Urinary bladder (tissue), 4 donors: ENCODE measurements at places on chromosomes 3 and 15.

DNA sequence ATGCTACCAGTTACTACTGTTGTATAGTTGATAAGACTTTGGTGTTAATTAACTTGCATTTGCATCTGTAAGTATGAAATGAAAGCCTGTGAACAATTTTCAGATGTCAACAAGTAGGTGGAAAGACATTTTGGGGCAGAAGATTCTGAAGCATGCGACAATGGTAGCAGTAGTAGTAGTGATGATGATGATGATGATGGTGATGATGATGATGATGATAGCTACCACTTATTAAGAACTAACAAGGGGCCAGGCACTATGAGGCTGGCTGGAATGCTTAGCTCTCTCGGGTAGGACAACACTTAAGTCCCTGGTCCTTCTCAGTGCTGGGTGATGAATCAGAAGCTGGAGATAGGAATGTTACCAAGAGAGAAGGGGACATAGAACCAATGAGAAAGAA is 333.4 kb upstream of the IL12A start:
- no peak for DNase-seq

DNA sequence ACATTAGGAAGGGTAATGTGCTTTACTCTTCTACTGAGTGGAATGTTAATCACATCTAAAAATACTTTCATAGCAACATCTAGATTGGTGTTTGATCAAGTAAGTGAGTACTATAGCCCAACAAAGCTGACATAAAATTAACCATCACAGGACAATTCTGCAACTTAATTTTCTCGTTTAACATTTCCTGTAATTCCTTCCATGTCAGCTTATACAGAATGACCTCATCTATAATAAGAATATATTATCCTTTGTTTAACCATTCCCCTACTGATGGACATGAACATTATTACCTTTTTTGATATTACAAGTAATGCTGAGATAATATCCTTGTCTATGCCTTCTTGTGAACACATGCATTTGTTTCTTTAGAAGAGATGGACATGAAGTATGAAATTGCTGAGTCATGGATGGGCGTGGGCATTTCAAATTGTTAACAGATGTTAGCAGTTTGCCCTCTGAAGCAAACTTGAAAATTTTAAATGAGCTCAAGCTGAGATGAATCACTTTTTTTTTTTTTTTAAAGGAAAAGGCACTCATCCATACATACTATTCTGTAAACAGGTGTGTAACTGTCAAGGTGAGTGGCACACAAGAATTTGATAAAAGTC is 85.1 kb downstream of the OXNAD1 start:
- no peak for DNase-seq

DNA sequence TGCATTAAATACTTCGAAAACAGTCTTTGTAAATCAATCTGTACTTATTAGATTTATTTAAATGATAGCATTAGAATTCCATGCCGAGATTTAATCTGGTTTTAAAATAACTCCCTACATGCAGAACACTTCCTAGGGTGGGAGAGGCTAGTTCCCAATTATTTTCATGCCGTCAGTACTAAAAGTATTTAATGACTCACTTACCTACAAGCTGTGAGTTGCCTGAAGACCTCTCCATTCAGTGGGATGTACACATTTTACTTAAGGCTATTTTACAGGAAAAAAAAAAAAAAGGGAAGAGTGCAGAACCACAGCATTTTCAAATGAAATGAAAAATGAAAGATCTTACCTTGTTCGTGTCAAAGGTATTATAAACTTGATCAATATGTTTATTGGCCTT is 469 bp downstream of the GUCA1C start:
- DNase-seq, result no peak

DNA sequence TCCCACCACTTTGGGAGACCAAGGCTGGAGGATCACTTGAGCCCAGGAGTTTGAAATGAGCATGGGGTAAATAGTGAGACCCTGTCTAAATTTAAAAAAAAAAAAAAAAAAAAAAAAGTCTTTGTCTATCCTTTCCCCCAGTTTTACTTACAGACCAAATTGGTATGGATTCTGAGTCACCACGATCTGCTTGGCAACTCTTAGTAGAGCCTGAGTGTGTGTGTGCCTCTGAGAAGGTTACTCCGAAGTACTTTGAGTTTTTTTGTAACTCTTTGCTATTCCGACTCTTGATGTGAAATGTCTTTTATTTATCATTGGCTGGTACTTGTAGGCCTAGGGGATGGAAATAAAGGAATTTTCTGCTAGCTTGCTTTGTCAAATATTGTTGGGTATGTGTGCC is 63.3 kb downstream of the RBM6 start:
- no peak for DNase-seq

DNA sequence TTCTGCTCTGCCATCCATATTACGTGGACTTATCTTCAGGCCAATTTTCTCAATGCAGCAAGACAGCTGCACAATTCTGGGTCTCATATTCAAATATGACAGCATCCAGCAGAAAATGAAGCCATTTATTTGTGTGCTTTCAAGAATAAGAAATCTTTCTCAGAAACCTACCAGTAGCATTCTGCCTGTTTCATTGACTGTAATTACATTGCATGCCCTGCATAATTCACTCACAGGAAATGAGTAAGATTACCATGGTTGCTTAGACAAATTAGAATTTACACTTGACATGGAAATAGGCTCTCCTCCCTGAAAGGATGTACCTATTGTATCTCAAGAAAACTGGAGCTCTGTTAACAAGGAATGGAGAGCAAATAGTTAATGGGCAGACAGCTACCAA is 346.6 kb upstream of the DCBLD2 start:
- no peak for DNase-seq

DNA sequence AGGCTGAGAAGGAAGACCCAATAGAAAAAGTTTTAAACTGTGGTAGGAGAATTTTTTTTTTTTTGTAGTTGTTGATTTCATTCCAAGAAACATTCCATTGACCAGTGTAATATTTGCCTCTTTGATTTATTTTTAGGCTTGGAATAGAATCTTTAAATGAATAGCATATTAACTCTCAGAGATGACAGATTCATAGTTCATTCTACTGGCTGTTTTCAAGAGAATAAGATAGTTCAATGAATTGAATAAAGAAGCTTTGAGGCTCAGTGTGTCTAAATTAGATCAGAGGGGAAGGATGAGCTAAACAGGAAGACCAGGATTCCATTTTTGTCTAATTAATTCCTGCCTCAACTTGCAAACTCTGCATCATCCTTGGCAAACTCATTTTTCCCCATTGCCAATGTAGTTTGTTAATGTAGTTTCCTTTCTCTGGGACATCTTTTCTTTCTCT is 98.4 kb downstream of the NAALADL2 start:
- DNase-seq, result no peak

GRCh38 chr3:25618028-25618427 is 46.7 kb downstream of the TOP2B start:
- DNase-seq, result no peak

GRCh38 chr3:111352585-111352984 is 189.4 kb upstream of the CD96 start:
- DNase-seq, result no peak

DNA sequence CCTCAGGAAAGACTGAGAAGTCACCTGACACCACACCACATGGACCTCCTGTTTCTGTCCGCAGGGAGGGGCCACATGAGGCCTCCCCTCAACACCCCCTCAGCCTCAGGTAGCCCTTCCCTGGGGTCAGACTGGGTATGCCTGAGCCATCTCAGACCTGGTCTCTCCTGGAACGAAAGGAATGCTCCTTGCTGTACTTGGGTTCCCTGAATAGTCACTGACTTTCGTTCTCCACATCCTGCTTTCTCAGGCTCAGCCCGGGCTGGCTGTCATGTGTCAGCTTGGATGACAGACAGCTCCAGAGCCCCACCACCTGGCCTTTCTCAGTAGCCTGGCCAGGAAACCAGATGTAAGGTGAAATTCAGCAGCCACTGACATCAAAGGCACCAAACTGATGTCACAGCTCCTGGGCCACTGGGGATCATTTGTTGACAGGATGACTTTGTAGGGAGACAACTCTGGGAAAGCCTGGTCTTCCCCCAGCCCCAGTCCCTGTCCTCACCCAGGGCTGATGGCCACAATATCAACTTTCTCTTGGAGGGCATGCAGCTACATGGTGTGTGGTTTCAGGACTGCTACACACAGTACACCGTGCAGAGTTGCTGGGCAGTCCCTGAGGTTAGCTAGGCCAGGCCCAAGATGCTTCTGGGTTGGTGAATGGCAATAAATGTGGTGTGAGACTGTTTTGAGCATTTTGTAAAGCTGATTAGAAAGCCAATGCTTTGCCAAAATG is 141.4 kb upstream of the MRPS22 start:
- DNase-seq, result no peak

DNA sequence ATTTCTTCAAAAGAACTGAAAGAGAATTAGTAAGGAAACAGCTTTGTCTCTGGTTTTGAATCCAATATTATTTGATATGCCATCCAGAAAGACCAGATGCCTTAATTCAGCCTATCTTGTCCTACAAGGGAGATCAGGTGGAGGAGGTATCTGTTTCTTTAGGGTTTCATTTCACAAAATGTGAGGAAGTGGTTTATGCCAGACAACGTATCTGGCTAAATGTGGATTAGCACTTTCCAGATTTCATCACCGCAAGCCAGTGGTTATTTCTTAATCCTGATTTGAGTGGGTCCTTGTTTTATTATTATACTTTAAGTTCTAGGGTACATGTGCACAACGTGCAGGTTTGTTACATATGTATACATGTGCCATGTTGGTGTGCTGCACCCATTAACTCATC is 271.1 kb downstream of the EBLN2 start:
- no peak for DNase-seq

- DNase-seq, result no peak
Observed at GRCh38 chr15:29913528-29914135, 91.4 kb upstream of the TJP1 start.
